Activated naive CD4-positive, alpha-beta T cell (primary cell): ENCODE measurements at places on chromosomes 7 and 10.
A peak's percentile ranks its signal among the peaks of the same experiment; 100 is the strongest.

DNA sequence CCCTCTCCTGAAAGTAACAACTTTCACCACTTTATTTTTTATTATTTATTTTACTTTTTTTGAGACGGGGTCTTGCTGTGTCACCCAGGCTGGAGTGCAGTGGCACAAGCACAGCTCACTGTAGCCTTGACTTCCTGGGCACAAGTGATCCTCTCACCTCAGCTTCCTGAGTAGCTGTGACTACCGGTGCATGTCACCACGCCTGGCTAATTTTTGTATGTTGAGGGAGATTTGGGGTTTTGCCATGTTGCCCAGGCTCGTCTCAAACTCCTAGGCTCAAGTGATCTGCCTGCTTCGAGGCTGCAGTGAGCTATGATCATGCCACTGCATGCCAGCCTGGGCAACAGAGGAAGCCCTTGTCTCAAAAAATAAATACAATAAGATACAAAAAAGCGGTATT, 14.9 kb upstream of the SLIT1 start:
- no peak for DNase-seq

DNA sequence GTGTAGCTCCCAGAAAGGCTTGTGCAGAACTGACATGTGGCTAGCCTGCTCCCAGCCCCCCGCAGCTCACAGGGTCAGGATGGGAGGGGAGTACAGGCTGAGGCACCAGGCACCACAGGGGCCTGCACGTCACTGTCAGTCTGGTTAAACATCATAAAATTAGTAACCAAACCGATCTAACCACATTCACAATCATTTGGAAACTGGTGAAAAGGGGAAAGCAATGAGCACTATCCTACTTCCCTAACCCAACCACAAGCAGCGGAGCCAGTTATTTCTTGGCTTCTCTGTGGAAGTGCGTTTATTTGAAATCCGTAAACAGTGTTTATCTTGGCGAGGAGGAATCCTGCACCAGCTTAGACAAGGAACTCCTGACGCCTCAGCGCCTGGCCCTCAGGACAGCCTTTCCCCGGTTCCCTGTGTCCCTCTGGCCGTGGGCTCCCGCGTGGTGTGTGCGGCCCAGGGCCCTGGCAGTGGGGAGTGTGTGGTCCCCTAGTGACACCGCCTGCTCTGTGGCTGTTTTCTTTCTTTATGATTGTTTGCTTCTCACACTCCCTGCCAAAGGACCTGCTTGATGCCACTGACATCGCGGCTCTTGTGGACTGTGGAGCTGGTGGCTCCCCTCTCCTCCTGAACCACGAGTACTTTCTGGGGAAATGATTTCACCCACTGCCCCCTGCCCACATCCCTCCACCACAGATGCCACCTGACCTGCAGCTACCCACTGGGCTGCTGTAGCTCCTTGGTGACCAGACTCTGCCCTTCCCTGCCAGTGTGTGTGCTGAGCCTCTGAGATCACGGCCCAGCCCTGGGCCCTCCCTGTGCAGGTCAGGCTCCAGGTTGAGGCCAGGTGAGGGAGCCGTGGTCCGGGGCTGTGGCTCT, 38.0 kb downstream of the INPP5A start:
- no peak for DNase-seq

DNA sequence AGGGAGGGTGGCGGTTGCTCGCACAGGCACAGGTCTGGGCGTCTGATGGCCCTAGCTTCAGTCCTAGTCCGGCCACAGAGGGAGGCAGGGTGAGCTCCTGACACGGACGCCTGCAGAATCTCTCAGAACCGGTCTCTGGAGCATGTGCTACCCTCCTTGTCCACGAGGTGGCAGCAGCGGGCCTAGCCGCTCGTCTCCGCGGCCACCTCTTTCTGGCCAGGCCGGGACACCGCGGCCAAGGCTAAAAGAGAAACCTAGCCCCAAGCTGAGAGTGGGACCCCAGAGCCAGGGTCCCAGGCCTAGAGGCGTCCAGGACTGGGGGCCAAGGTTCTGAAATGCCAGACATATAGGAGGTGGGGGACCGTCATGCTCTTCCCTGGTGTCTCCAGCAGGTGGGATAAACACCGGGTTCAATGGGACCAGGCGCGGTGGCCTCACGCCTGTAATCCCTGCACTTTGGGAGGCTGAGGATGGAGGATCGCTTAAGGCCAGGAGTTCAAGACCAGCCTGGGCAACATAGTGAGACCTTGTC, 3.2 kb upstream of the LAT2 start:
- peak; percentile 61 for DNase-seq

GRCh38 chr10:29176845-29177832, 111.7 kb upstream of the LYZL1 start:
- DNase-seq, result no peak

GRCh38 chr10:34808801-34809745, 6.0 kb downstream of the PARD3 start:
- DNase-seq, result no peak

DNA sequence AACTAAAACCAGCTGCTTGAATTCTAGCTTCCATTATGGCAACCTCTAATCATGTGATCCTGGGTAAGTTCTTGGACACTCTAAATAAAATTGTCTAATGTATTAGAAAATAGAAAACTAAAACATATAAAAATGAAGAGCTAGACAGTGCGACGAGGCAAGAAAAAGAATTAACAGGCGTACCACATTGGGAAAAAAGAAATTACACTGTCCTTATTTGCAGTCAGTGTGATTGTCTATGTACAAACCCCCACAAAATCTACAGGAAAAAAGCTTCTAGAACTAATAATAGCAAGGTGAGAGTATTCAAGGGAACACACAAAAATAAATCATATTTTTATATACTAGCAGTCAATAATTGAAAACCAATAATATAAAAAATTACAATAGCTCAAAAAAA, 625.6 kb upstream of the MKI67 start:
- no peak for DNase-seq

DNA sequence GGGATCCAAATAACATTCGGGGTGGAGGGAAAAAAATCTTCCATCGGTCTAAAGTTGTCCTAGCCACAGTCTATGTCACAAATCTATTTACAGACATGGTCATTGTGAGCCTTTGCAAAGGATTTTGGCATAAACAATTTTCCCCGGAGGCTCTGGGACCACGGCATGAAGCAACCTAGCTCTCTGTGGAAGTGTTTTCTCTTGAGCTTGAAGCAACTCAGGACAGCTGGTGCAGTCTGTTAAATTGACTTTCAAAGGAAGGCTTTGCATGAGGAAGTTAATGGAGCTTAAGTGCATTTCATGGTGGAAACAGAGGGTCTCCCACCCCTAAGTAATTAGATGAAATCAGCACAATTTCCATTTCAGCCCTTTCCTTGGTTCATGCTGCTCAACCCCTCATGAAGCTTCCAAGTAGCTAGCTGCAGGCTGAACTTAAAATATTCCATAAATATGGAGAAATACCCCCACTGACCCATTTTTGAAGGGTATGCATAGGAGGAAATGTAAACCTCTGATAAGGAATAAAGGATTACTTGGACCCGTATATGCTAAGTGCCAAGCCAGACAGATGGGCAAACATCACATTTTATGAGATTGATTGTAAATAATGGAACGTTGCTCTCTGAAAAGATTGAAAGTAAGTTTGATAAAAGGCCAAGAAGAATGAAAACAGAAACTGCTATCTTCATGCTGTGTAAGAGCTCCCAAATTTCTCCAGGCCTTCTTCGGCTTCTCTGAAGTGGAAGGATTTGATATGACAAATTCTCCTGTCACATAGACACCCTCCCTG, 39.9 kb downstream of the CCDC3 start:
- DNase-seq, result no peak

GRCh38 chr10:128734161-128734560, 607.9 kb upstream of the MKI67 start:
- DNase-seq, result no peak

- no peak for DNase-seq
Observed at GRCh38 chr7:121504482-121504881, 108.4 kb upstream of the FAM3C start.

DNA sequence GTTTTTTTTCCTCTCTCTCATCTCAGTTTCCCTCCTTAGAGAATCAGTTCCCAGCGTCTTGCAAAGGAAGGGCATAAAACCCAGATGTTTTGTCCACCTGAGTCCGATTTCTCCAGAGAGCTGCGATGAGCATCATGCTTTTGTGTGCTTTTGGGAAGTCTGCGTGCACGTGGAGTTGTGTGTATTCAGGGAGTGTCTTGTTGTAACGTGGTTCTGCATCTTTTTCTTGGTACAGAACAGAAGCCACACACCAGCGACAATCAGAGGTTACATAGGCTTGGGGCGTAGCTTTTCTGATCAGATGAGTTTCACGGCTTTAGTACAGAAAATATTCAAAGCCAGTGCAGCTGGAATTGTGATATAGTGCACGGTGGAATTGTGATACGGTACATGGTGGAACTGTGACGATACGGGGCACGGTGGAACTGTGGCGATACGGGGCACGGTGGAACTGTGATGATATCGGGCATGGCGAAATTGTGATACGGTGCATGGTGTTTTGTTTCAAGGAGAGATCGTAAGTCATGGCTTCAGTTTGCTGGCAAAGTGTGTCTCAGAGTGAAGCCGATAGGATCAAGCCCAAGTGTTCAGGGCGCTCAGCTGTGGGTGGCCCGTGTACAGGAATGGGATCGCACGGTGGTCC, 32.8 kb downstream of the FOXK1 start:
- DNase-seq, result no peak
